Uterus (tissue), 4 donors: ENCODE measurements at places on chromosomes 3 and 15. TPM values are rescaled to one million over a fixed set of nuclear protein-coding genes. Genes with fewer than 3 reads are reported as not detected.
A peak's percentile ranks its signal among the peaks of the same experiment; 100 is the strongest.

DNA sequence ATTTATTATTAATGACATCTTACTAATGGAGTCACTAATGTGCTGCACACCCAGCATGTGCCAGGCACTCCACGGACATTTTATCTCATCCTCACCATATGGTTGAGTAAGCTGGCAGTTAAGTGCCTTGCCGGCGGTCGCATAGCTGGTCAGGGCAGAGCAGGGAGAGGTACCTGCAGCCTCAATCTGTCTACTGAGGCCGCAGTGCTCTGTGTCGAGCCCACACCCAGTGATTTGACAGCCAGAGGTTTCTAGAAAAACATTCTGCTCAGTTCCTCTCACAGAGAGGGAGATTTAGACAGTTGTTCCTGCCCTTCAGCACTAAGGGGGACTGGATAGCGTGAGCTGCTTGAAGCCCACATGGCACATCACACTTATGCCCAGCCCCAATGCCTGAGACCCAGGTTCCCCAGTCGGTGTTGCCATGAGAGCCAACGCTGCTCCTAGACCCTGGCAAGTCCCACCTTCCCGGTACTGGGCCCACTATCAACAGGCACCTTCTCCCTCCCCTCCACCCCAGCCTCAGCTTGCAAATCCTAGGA, 2.6 kb downstream of the LIPC start:
- no peak for DNase-seq

DNA sequence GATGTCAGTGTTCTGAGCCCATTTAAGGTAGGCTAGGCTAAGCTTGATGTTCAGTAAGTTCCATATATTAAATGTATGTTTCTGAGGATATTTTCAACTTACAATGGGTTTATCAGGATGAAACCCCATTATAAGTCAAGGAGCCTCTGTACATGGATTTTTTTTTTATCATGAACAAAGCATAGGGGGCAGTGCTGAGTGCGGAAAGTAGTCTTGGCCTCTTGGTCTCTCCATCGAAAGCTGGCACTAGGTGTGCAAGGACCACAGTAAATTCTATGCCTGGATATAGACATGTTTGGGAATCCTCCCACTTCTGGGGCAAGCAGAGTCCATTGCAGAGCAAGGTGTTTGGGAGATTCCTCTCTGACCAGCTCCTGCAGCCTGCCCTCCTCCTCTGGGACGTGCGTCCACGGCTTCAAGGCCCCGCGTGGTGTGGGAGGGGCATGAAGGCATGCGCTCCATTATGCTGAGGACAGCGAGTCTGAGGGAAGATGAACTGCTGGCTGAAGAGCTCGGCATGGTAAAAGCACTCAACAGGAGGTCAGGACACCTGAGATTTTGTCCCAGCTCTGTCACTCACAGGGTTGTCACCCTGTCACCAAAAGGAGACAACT, 122.9 kb upstream of the LIPC start:
- no peak for DNase-seq

GRCh38 chr3:71485896-71486295, 97.6 kb downstream of the FOXP1 start:
- no peak for DNase-seq

GRCh38 chr3:61526308-61526707, 35.1 kb upstream of the PTPRG start:
- no peak for DNase-seq

DNA sequence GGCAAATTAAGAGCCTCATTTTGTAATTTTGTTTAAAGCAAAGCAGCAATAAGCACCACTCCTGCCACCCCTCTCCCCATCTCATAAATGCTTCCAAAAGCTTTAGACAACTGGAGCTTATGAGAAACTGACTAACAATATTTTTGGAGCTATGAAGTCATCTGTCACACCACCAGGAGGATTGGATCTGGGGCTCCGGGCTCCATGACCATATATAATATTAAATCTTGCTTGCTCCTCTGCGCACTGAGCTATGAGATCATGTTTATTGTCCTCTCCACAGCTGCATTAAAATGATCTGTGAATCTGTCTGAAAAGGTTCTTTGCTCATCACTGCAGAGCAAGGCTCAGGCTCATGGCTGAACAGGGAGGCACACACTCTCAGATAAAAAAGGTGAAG, 323.7 kb downstream of the ZNF621 start:
- no peak for DNase-seq

DNA sequence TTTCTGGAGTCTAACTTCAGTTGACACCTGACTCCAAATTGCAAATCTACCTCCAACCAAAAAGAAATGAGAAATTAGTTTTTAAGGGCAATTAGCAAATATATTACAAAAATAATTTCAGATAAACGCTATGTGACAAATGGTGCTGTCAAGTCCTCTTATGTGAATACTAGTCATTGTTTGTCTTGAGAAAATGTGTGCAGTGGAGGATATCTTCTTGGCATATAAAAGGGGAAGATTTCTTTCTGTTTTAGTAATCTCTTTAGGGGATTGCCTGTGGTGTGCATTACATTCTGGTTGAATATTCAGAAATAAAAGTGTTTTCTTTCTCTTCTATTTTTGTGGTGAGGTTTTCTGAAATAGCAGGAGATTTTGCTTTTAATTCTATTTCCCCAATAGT, 3.0 kb upstream of the GCSAM start:
- DNase-seq = no peak

- DNase-seq = peak; percentile 49
Observed at GRCh38 chr3:53730576-53730975, 115.6 kb downstream of the CHDH start.

DNA sequence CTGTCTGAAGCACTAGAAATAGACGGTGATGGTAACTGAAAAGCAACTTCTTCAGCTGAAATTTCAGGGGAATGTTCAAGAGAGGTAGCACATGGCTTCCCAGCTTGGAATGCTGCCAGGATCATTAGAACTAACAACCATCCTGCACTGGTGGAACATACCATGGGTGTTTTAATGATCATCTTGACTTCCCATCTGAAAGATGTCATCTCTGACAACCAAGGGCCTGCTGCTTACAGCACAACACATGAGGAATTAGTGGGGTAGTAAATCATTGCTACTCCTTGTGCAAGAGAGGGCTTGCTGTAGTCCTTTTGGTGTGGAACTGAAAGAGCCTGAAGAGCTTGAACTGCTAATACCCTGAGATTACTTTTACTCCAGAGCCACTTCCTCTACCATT, 853.7 kb downstream of the MCTP2 start:
- DNase-seq = no peak

DNA sequence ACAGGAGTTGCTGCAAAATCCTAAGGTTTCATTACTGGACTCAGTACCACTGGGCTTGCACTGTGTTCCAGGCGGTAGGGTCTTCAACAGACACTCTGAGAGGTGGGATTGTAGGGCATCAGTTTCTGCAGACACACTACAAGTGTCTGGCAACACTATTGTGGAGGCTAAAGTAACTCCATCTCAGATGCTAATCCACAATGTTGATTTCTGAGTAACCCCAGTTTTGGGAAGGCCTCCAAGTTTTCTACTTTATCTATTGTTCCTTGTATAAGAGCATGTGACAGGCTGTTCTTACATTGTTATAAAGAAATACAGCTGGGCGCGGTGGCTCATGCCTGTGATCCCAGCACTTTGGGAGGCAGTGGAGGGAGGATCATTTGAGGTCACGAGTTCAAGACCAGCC, 2.5 kb upstream of the ABHD5 start:
- DNase-seq = no peak

GRCh38 chr3:179027326-179027900, 44.2 kb downstream of the ZMAT3 start:
- peak; percentile 22 for DNase-seq

DNA sequence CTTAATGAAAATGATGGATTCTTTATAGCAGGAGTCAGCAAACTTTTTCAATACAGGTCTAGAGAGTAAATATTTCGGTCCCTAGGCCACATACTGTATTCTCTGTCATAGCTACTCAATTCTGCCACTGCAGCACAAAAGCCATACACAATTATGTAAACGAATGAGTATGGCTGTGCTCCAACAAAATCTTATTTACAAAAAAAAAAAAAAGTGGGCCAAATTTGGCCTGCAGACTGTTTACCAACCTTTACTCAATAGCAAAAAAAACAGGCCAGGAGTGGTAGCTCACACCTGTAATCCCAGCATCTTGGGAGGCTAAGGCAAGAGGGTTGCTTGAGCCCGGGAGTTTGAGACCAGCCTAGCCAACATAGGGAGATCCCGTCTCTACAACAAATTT, 41.1 kb downstream of the TTBK2 start:
- no peak for DNase-seq

- no peak for DNase-seq
Observed at GRCh38 chr3:7306901-7307300, 446.0 kb downstream of the GRM7 start.

- no peak for DNase-seq
Observed at GRCh38 chr3:153163756-153164550, 1.9 kb downstream of the RAP2B start.

DNA sequence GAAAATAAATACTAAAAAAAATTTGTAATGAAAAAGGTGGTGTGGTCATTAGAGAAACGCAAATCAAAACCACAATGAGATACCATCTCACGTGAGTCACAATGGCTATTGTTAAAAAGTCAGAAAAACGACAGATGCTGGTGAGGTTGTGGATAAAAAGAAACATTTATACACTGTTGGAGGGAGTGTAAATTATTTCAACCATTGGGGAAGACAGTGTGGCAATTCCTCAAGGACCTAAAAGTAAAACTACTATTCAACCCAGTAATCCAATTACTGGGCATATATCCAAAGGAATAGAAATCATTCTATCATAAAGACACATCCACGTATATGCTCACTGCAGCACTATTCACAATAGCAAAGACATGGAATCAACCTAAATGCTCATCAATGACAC, 120.3 kb downstream of the MYO9A start:
- DNase-seq = no peak

- no peak for DNase-seq
Observed at GRCh38 chr3:56822501-56822900, 20.8 kb upstream of the ARHGEF3 start.

DNA sequence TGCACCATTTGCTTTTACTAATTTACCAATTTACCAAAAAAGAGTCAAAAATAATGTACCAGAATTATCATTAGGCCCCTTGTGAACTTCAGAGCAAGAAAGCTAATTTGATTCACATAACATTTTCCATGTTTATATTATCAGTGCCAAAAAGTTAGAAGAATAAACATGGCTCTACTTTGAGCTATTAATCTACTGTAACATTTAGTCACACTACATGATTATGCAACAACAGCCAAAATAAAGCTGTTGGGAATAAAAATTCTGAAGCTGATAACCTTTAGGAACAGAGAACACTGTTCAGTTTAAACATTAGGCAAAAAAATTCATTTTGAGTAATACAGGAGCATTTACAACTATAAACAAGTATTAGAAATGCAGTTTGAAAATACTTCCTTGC, 63.6 kb downstream of the PROS1 start:
- DNase-seq = no peak

- no peak for DNase-seq
Observed at GRCh38 chr3:55524565-55525244, 37.6 kb upstream of the WNT5A start.

- no peak for DNase-seq
Observed at GRCh38 chr3:189698811-189699210, 67.6 kb downstream of the TP63 start.

DNA sequence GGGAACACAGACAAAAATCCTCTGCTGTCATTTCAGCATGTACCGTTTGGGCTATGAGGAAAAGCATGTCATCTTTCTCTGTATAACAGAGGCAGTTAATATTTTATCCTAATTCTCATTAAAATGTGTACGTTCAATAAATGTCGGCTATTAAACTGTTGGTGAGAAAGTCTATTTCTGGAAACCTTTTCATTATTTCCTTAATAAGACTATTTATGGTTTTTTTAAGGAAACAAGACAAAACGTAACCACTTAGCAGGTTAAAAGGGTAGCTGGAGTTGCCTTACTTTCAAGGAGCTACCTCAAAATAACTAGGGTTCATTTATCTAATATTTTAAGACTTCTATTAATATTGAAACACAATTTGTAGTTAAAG, 1.8 kb upstream of the STT3B start:
- DNase-seq = no peak

GRCh38 chr15:59622289-59622688, 10.7 kb downstream of the GCNT3 start:
- no peak for DNase-seq

DNA sequence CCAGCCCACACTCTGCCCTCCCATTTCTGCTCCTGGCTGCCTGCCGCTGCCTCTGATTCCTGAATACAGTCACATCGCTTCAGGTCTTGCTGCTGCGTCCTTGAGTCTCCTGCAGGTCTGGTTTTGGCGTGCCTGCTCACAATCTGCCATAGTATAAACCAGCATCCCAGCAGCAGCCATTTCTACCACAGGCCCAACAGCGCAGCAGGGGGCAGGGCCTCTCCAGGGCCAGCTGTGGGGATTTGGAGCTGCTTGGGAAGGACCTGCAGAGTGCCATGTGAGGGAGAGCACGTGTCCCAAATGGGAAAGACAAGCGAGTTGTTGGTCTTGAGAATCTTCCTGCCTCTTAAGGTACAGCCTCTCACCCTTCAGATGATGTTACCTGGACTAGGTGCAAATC, 398.3 kb upstream of the PPP2R3A start:
- DNase-seq = no peak

- no peak for DNase-seq
Observed at GRCh38 chr3:131349454-131349853, 32.1 kb upstream of the NUDT16 start.

- DNase-seq = no peak
Observed at GRCh38 chr15:95814908-95815307, 515.6 kb upstream of the NR2F2 start.

- no peak for DNase-seq
Observed at GRCh38 chr3:127612966-127613365, 14.8 kb downstream of the MCM2 start.

GRCh38 chr3:72223116-72223515, 438.2 kb upstream of the PROK2 start:
- DNase-seq = no peak

DNA sequence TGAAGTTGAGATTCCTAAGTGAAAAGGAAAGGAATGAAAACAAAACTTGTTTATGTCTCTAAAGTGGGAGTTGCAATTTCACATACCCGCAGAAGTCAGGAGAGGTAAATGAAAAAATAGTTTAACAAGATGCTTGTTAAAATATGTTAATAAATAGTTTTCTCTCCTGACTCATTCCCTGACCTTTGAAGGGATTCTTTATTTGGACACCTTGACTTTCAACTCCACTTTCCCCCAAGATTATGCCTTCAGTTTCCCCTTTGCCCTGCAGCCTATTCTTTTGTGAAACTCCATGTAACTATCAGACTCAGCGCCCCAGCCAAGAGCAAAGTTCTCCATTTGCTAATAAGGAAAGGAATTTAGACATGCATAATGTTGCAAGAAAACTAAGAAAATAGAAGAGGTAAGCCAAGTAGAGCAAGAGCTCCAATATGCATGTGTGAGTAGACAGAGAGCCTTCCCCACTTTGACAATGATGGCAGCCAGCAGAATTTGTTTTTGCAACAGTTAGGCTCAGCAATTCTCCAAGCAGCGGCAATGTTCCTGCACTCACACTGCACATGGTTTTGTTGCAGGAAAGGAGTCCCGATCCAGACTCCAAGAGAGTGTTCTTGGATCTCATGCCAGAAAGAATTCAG, 61.2 kb downstream of the CD200 start:
- peak; percentile 40 for DNase-seq

Gene GRIP2
- total RNA-seq = 1.2 TPM

Gene ERC2
- total RNA-seq = not detected

Gene MCF2L2
- 1.5 TPM for total RNA-seq

Gene REC114
- not detected for total RNA-seq

Gene SLC28A1
- 0.43 TPM for total RNA-seq

Gene GRM2
- not detected for total RNA-seq

Gene CLDN11
- 25.4 TPM for total RNA-seq

Gene TCF12
- total RNA-seq = 109 TPM

Gene MITF
- total RNA-seq = 40.0 TPM

Gene OCA2
- total RNA-seq = 4.6 TPM

Gene HPS3
- total RNA-seq = 36.8 TPM

Gene CHCHD4
- 7.7 TPM for total RNA-seq

Gene EPB42
- total RNA-seq = not detected

Gene IGSF11
- not detected for total RNA-seq
